ENCODE measurements at places on chromosomes 12 and 14.

DNA sequence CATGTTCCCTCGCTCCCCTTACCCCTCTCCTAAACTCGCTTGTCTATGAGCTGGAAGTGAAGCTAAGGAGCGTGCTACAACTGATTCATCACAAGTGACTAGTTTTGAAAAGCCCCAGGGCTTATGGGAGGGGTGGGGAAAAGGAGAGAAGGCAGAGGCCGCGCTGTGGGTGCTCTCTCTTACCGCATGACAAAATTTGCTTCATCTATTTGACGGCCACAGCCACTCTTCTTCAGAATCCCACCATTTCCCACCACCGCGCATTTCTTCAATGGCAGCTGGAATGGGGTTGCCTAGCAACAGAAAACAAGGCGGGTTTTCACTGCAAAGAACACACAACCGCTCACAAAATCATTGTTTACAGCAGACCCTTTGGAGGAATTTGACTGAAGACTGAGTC, 79.4 kb downstream of the ST8SIA1 start:
- no peak for DNase-seq

DNA sequence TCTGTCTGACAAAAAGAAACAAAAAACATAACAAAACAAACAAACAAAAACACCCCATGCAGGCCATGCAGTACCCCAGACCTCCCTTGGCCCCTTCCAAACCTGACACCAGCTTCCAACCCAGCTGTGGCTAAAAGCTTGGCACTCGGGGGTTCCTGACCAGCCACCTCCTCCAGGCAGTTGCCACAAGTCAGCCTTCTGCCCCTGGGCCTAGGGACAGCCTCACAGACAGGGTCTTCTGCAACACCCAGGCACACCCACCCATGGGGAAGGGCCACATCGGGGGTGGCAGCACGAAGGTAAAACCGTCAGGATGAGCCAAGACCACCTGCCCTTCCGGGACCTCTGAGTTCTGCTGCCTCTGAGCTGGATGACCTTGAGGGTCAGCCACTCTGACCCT, 10.7 kb upstream of the TMEM119 start:
- DNase-seq = no peak

- no peak for DNase-seq
Measured at GRCh38 chr12:89228491-89228890, 123.8 kb downstream of the DUSP6 start.

DNA sequence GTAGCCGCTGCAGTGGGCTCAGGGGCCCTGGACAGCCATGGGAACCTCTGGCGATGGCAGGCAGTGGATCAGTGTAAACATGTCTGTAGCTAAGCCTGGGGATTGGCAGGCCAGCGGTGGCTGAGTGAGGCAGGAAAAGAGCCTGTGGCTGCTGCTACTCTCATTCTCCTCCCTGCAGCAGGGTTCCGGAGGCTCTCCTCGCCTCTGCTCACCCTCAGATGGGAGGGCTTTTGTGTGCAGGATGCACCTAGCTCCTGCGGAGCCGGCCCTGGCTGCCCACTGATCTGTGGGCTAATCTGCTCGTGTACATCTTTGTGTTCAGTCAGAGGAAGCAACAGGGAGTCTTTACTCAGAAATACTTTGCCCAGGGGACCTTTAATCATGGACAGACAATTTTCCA, 59.5 kb downstream of the GALNT8 start:
- no peak for DNase-seq

GRCh38 chr12:2615665-2616402, 178.9 kb upstream of the FKBP4 start:
- DNase-seq = no peak

- no peak for DNase-seq
Measured at GRCh38 chr12:29216266-29216665, 67.2 kb downstream of the FAR2 start.

DNA sequence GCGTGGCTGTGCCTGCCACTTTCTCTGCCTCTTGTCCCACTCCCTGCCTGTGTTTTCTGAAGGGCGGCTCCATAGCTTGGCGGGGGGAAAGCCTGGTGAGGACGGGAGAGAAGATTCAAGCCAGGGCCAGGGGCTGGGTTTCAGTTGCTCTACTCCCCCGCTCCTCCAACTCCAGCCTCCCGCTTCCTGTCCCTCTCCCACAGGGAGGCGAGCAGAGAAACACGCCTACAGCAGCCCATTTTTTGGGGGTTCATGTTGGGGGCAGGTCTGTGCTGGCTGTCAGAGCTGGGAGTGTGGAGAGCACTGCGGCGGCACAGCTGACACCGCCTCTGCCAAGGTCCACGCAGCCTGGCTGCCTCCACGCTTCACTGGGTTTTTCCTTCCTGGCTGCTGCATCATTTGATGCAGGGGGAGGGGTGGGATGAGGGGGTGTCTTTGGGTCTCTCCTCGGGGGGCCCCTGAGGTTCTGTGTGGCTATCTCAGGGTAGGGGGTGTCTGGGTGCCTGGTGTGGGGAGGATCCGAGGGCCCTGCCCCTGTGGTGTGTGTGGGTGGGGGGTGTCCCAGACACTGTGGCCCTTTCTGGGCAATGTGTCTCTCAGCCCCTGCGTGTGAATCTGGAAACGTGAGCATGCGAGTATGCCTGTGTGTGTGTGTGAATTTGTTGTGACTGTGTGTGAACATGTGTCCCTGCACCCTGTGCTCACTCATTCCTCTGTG, 10.7 kb upstream of the KRT80 start:
- DNase-seq = no peak

DNA sequence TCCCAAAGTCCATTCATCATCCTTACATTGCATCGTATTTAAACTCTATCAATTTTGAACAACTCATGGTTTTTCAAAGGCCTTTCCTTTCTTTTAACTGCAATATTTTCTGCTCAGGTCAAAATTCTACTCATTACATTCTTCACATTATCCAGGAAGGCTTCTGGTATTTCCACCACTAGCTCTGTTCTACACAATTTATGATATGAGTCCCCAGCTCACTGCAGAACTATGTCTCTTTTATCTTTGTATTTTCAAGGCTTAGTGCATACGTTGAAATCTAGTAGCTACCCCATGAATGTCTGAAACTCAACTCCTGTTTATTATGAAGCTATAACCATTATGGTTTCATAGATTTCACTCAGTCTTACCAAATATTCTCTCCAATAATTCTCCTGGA, 282.9 kb downstream of the DUSP6 start:
- no peak for DNase-seq
